ENCODE measurements at places on chromosomes 4 and X.

DNA sequence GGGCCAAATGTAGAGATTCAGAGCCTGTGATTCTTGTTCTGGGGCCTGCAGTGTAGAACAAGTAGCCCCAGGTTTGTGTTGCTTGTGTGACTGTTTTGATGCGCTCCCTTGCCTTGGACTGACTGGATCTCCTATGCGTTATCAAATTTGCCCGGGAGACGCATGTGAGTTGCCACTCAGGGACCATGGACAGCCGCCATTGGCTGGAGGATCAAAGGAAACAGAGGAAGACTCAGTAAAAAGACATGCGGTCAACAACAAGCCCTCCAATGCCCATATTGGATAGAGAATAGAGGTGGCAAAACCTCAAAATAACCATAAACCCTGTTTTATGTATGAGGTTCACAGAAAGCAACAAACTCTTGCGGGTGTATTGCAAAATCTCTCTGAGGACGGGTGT is 327.5 kb upstream of the IGFBP7 start:
- DNase-seq: no peak

DNA sequence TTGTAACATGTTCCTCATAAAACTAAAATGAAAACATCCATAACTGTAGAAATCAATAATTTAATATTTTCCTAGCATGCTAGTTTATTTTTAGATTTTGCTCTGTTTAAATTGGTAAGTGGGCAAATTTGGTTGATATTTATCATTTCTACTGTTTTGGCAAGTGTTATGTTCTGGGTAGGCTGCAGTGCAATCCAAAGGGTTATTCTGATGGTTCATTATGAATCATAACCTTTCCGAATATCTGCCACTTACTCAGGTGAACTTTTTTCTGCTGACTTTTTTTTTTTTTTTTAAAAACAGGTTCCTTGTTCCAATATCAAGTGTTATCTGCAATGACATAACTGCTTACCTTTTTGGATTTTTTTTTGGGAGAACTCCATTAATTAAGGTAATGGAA is 52.0 kb downstream of the CDS1 start:
- no peak for DNase-seq

DNA sequence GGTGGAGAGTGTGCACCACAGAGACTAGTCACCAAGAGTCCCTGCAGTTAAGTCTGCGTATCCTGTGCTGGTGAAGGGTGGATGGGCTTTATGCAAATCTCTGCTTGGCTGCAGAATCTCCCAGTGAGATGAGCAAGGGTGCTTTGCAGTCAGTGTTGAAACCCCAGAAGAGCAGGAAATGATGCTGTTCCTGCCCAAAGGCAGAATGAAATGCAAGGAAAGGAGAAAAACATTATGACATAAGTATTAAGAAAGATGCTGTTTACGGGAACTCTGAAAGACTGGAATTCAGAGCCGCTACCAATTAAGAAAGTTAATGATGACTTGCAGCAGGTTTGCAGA is 25.4 kb upstream of the ACSL1 start:
- DNase-seq: no peak

DNA sequence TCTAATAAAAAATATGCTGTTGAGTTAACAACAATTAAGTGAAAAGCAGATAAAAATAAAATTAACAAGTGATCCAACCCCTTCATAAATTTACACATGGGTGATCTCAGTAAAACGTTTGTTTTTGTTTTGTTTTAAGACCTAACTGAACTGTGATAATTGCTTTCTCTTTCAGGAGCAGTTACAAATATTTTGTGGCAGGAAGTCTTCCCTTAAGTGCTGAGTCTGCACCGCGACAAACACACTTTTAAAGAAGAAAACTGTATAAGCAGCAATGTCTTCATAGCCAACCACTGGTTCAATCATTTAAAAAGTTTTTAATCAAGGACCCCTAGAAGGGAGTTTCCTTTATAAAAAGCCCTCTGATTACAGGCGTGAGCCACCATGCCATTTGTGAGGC is 53.7 kb upstream of the NFKB1 start:
- DNase-seq: no peak

GRCh38 chr4:142925161-142925560 is 79.1 kb upstream of the INPP4B start:
- DNase-seq: no peak

DNA sequence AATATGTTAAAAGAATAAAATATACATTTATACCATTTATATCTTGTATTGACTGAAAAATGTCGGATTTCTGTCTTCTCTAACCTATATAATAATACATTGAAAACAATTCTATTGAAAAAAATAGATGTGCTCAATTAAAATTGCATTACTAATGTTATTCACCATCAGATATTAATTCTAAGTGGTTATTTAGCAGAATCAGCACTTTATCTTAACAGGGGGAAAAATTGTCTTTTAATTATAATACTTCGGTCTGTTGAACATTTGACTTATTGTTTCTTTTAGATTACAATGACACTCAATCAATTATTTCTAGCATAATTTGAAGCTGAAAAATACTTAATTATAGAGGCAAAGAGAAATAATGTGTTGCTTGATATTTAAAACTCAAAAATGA is 220.3 kb downstream of the PABPC4L start:
- DNase-seq: no peak

DNA sequence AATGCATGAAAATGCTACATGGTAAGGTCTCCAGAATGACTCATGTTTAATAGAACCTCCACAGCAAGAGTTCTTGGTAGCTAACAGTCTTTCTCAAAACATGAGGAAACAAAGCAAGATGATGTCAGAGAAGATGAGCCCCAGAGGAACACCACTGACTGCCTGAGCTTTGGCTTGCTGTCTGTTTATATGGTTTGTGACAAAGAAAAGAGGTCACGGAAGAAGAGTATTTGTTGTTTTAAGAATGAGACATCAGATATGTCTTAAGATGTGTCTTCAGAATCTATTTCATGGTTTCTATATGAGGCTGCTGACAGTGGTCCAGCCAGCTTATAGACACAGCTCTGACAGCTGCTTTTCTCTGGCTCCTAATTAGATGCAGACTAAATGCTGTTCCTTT is 18.8 kb upstream of the AREG start:
- no peak for DNase-seq

- DNase-seq: no peak
These were observed 21.4 kb downstream of the SH3RF1 start for GRCh38 chr4:169249214-169249973.

DNA sequence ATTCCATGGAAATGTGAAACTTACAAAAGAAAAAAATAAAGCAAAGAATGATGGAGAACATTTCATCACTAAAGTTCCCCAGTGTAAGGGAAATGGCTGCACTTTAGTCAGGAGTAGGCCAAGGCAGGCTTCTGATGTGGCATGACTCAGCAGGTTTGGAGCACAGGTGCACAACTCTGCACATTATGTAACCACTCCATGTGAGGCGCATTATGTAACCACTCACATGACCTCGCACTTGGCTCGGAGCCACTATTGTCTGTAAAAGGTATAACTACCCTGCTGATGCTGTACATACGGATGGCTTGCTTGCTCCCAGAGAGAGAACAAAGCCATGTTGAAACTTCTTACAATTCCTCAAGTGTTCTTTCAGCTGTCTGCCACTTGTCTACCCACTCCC is 727.6 kb downstream of the TRAM1L1 start:
- no peak for DNase-seq

- no peak for DNase-seq
These were observed 98.9 kb upstream of the PDLIM3 start for GRCh38 chr4:185634066-185634652.

- DNase-seq: no peak
These were observed 210.9 kb upstream of the FAM47A start for GRCh38 chrX:34343001-34343400.

GRCh38 chrX:40537310-40537709 is 43.5 kb upstream of the ATP6AP2 start:
- no peak for DNase-seq

DNA sequence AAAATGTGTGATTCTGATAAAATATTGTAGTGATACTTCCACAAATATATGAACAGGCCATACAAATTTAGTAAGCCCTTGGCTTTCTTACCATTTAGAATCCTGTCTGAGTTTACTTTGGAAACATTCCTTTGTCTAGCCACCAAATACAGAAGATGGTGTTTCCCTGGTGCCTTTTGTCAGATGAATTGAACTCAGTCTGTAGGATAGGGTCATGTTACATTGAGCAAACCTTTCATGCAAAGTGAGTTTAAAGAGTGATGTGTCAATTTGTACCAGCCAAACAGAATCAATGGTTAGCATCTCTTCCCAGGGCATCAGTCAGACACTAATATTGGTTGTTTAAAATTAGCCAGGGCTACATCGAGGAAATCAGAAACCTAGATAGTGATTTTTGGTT is 1443.4 kb downstream of the ARAP2 start:
- no peak for DNase-seq

DNA sequence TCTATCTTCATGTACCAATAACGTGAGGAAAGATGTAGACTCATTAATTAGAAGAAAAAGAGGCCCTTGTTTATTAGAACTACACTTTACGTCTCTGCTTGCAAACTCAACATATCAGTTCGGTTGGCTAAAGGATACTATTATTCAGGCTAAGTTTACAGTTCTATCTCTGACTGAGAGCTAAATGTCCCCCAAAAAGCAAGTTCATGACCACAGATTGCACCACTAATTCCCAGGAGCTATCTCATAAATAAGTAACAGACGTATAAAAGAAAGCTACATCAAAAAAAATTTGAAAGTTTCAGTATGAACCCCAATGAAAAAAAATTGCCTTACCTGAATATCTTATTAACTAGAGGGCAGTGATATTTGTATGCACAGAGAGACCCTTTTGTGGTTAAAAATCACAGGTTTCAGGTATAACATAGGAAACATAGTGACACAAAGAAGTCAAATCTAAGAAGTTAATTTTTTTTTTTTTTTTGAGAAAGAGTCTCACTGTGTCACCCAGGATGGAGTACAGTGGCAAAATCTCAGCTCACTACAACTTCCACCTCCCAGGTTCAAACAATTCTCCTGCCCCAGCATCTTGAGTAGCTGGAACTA is 128.9 kb downstream of the MAB21L2 start:
- no peak for DNase-seq

GRCh38 chrX:108704839-108705238 is 31.5 kb downstream of the IRS4 start:
- DNase-seq: no peak

- no peak for DNase-seq
These were observed 40.5 kb upstream of the C4orf50 start for GRCh38 chr4:6058531-6059374.

GRCh38 chr4:141078871-141079270 is 54.4 kb downstream of the RNF150 start:
- DNase-seq: no peak

- DNase-seq: no peak
These were observed 777 bp upstream of the WDFY3 start for GRCh38 chr4:84967243-84967690.

DNA sequence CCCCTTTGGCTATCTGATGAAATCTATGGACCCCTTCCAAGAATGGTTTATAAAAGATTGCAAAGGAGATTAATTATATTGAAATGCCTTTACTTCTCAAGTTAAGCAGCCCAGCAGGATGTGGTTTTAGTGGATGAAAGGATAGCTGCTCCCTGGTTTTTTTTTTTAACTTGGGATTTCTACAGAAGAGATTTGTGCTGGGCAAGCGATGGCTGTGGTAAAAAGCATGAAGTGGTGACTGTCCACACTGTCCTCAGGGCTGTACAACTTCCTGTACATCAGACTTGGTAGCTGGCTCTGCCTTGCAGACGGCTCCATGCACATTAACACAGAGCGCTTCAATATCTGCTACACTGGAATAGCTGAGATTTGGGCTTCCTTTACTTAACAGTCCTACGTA is 321.7 kb downstream of the DHX15 start:
- no peak for DNase-seq

GRCh38 chr4:20062054-20062453 is 189.7 kb upstream of the SLIT2 start:
- no peak for DNase-seq

- DNase-seq: peak; percentile 47
These were observed 12.0 kb upstream of the SLC2A9 start for GRCh38 chr4:10033191-10033881.

DNA sequence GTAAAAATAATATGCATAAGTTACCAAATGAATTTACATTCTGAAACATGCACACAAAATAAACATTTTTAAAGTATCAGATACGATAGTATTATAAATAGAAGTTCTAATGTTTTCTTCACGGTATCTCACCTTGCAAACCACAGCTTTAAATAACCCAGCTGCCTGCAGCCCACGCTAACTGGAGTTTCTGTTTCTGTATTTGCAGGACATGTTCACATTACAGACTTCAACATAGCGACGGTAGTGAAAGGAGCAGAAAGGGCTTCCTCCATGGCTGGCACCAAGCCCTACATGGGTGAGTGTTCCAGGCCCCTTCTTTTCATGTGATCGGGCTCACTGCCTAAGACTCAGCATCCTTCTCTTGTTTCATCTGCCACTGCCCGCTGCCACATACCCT is 291.7 kb downstream of the EVC2 start:
- DNase-seq: no peak

- DNase-seq: no peak
These were observed 329.4 kb upstream of the BOD1L1 start for GRCh38 chr4:13956947-13957346.

DNA sequence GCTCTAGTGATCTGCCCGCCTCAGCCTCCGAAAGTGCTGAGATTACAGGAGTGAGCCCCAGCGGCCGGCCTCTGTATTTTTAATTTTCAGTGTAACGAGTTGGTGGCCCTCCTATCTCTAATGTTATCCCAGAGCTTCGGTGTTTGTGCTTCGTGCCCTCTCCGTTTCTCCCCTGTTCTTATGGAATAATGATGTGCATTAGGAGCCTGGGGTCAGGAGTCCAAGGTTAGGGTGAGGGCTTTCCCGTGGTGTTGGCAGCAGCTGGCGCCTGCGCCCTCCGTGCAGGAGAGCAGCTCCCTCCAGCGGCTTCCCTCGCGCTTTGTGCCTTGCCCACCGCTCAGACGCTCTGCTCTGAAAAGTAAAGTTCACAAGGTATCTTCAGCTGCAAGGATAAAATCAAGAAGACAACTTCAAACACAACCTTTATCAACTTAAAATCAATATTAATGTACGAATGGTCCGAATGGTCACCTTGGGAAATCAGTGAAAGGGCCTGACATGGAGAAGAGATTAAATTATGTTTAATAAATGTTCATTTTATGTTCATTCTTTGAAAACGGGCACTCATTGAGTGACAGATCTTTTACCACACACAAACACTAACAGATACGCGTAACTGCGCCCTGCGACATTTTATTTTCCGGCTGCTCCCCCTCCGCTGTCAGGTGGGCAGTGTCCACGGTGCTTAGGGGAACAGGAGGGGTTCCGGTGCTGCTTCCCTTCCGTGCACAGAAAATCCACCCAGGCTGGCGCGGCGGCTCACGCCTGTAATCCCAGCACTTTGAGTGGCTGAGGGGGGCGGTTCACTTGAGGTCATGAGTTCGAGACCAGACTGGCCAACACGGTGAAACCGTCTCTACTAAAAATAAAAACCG is 62.4 kb downstream of the TRAPPC11 start:
- DNase-seq: no peak

DNA sequence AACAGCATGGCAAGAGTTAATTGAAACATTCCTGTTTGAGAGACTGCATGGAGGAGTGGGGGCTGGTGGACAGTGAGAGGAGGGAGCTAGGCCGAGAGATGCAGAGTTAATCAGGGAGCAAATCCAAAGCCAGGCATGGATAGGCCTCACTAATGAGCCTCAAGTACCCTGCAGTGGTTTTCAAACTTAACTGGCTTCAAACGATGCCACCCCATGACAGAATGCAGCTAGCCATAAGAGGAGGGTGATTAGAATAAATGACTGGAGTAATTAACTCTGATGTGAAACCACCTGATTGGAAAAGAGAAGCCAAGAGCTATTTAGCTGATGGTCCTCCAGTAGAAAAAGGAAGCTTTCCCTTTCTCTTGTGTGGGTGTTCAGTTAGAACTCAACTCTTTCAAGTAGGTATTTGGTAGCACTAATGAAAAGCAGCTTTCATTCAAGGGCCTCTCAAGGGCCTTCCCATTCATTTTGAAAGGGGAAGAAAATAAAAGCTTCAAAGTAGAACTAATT is 215.4 kb upstream of the MAB21L2 start:
- peak; percentile 99 for DNase-seq
